ENCODE measurements at places on chromosomes 16 and 17.
A peak's percentile ranks its signal among the peaks of the same experiment; 100 is the strongest.

DNA sequence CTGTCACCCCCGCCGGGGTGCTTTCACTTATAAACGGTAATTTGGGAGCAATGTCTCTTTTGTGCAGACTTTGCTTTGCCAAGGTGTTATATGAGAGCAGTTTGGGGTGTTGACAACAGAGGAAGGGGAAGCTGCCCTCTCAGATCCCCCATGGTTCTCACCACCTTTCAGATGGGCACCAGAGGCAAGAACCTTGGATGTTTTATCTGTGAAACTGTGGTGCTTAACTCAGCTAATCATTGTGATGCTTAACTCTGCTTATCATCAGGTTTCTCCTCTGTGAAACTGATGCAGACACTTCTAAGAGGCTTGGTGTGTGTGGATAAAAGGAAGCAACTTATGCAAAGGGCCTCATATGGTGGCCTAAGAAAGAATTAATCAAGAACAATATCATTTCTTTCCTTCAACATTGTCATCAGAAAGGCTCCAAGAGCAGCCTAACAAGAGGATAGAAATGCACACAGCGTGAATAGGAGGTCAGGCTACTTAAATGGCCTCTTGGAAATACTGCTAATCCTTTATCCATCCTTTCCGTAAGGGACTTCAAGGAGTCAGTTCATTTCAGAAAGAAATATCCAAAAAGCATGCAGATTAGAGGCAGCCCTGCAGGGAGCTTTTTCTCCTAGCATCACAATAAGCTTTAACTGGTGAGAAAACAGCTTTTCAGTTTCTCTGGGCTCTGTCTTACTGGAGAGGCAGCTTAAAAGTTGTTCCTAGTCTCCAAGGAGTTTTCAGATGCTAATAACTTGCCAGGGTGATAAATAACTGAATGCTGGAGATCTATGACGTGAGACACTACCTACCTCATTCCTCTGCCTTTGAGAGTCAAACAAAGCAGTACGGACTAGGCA is 55.1 kb upstream of the CLEC3A start:
- no peak for DNase-seq

GRCh38 chr17:79340333-79341221 is 266.0 kb downstream of the ENGASE start:
- DNase-seq: no peak

GRCh38 chr16:11349599-11350276 is 4.5 kb downstream of the RMI2 start:
- no peak for DNase-seq

DNA sequence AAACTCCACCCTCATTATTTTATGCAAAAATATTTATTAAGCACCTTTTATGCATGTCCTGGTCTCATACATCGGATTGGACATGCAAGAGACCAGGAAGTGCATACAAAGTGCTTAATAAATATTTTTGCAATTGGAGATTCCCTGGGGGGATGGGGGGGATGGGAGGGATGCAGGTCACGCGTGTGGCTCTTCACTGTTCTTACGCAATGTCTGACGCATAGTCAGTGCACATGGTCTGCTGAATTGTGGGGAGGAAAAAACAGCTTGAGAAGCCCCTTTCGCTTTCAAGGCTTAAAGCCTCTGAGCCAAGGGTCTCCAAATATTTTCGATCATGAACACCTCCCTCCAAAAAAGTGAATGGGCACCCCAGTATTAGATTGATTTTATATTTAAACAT is 96.7 kb upstream of the XYLT1 start:
- DNase-seq: no peak

DNA sequence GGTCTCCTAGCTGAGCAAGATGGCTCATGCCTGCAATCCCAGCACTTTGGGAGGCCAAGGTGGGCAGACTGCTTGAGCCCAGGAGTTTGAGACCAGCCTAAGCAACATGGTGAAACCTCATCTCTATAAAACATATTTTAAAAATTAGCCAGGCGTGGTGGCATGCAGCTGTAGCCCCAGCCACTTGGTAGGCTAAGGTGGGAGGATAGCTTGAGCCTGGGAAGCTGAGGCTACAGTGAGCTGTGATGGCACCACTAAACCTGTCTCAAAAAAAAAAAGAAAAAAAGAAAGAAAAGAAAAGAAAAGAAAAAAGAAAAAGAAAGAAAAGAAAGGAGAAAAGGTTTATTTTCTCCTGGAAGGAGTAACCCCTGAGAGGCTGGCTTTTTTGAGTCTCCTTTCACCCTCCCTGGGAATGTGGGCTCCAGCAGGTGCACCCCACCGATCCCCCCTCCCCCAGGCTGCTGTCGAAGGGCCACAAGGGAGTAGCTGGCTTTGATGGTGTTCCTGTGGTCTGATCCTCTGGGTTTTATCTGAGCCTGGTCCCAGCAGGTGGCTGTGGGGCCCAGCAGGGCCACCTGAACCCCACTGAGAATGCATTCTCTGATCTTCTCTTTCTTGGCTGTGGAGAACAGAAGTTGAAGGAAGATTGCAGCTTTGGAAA is 29.9 kb upstream of the TNRC6C start:
- no peak for DNase-seq

- peak; percentile 11 for DNase-seq
These were observed 35.6 kb downstream of the YPEL2 start for GRCh38 chr17:59366773-59367656.

DNA sequence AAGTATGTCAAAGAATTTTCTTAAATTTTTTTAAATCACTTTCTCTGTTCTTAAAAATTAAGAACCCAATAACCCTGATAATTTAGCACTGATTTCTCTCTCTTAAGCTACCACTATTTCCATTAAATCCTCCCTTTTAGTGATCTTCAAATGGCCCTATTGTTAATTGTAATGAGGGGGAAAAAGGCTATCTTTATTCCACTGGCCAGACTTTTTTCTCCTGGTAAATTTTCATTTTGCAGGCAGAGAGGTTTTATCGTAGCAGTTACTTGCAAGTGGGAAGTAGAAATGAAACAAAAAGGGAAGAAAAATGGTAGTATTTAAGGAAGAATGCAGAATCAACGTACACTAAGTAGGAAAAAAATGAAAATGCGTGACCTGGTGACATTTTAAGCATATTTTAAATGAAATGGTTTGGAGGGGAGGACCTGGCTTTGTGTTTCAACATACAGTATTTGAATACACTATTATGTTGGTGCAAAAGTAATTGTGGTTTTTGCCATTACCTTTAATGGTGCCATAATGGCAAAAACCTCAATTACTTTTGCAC is 224.9 kb downstream of the TANC2 start:
- no peak for DNase-seq

DNA sequence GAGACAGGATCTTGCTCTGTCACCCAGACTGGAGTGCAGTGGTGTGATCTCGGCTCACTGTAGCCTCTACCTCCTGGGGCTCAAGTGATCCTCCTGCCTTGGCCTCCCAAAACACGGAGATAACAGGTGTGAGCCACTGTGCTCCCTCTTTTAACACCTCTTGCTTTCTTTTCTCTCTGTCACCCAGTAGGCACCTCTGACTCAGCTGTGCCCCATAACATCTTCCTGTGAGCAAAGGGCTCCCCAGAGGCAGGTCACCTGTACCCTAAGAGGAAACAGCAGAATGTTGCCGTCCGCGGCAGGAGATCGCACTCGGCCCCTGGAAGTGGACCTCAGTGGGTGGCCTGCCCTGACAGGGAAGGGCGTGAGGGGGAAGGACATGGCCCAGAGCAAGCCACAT is 918 bp upstream of the NLRC3 start:
- DNase-seq: peak; percentile 41

DNA sequence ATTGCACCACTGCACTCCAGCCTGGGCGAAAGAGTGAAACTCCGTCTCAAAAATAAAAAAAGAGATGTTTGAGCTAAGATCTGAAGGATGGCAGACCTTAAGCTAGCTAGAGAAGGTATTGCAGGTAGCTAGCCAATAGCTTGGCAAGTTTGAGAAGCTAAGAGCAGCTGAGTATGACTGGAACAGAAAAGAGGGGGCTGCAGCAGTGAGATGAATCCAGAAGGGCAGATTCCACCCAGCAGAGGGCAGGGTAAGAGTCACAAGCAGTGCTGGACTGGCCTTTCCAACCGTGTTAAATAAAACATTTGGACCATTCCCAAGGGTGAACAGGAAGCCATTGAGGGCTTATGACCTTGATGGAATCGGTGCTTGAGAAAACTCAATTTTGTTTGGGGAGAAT is 5.7 kb upstream of the PHAF1 start:
- no peak for DNase-seq

DNA sequence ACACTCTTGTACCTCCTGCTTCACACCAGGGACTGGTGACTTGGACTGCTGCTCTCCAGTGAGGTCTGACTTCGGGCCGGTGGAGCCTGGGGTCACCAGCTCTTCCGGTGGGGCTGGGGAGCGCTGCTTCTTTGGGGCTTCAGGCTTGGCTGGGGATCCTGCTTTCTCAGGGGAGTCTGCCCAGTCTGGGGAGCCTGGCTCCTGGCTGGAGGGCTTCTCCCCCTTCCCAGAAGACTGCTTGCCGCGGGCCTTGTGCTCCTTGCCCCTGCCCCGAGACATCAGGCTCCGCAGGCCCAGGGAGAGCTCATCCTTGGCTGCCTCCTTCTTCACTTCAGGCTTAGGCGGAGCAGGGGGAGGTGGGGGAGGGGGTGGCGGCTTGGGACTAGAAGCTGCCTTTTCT is 52.4 kb downstream of the MYO18A start:
- no peak for DNase-seq

DNA sequence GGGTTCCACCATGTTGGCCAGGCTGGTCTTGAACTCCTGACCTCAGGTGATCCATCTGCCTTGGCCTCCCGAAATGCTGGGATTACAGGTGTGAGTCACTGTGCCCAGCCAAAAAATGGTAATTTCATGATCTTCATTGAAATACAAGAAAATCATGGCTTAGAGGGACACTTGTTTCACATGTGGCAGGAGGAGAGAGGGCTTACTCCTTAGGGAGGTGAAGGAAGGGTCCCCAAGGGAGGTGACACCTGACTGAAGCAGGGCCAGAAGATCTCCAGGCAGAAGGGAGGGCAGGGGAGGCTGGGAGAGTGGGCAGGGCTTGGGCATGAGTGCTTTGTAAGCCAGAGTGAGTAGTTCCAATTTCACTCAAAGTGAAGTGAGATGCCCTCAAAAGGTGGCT is 20.0 kb upstream of the ITGAX start:
- DNase-seq: no peak

DNA sequence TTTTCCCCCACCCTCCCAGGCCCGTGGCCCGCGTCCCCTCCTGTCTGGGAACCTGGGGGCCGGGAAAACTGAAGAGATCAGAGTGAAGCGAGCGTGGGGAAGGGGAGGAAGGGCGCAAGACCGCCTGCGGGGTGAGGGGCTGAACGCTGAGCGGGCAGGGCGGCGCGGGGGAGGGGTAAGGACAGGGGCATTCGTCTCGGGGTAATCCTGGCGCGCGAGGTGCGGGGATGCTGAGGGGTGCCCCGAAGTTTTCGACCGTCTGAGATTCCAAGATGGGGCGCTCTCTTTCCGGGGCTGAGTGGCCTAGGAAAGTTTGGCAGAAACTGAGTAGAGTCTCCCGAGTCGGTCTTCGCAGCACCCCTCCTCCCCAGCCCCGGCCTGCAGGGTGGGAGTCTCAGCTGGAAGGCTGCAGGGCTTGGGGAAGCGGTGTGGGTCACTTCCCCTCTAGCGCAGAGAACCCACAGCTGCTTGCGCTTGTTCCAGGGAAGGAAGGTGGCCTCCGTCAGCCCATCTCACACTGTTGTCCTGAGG is 555 bp downstream of the TTYH2 start:
- DNase-seq: no peak

DNA sequence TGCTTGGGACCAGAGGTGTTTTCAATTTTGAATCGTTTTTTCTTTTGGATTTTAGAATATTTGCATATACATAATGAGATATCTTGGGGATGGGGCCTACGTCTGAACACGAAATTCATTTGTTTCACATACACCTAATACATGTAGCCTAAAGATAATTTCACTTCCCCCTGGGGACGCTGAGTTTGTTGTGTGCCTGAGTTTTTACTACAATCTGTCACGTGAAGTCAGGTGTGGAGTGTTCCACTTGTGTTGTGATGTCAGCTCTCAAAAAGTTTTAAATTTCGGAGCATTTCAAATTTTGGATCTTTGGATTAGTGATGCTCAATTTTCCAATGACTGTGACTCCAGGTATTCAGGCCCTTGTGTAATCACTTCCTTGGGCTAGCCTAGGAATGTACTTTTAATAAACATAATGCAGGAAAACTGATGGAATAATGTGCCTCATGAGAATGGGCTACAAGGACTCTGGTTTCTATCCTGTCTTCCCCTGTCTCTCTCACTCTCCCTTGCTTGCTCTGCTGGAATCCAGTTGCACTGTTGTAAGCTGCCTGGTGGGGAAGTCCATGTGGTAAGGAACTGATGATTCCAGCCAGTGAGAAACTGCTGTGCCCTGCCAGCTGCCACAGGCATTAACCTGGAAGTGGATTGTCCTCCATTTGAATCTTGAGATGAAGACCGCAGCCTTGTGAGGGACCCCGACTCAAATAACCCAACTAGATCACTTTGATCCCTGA is 403.8 kb downstream of the SHISA9 start:
- no peak for DNase-seq

DNA sequence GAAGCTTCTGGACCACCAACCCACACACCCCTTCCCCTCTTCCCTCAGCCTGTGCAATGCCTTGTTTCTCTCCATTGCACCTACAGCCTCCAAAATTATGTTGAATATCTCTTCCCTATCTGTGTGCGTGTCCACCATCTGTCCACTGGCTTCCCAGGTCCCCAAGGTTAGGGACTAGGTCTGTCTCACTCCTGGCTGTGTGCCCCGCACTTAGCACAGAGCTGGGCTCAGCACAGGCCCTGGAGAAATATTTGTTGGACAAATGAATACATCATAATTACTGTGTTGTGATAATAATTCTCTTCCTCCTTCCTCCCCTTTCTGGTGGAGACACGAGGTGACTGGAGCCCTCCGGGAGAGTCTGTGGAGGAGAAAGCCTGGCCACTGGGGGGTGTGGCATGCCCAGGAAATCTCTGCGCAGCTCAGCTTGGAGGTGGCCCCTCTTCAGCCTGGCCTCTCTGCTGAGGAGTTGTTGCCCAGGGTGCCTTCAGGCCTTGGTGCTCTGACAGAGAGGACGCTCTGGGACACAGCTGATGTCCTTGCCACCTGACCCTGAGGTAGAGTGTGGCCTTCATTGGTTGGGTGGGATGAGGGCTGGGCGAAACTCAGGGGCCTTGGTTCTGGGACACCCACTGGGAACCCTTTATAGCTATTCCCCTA is 3.3 kb upstream of the BRD7 start:
- DNase-seq: no peak

DNA sequence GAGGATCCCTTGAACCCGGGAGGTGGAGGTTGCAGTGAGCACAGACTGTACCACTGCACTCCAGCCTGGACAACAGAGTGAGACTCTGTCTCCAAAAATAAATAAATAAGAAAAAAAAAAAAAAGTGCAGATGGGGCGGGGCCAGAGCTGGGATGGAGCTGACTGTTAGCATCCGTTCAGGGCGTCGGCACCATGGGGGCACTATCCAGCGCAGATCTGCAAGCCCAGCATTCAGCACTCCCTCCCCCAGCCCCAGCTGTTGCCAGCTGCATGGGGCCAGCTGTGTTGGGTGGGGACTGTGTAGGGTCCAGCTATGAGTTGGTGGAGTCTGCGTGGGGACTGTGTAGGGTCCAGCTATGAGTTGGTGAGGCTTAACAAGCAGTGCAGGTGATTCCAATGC is 13.3 kb downstream of the GPRC5C start:
- no peak for DNase-seq

- DNase-seq: no peak
These were observed 120.6 kb downstream of the SHISA9 start for GRCh38 chr16:13021996-13022395.

- no peak for DNase-seq
These were observed 10.4 kb upstream of the NLRC3 start for GRCh38 chr16:3587547-3588110.
